ENCODE measurements at places on chromosomes 3 and 15.

GRCh38 chr3:110971010-110971601 is 100.5 kb upstream of the NECTIN3 start:
- no peak for DNase-seq

- no peak for DNase-seq
These were observed 43.2 kb downstream of the HRH1 start for GRCh38 chr3:11197484-11197883.

DNA sequence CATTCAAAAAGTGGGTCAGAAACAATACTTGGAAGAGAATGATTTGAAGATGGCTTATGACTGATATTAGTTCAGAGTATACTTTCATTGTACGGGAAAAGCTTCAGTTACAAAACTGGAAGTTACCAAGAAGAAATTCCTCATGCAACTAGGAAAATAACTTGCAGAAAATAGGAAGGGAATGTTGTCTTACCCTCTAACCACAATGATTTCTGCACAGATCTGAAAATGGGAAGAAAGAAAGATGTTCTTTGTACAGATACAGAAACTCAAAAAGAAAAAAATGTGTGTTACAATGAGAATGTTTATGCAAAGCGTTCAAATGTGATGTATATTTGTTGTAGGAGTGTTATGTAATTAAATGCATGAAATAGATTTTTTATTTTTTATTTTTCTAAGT is 3.7 kb downstream of the ZNF280D start:
- no peak for DNase-seq

DNA sequence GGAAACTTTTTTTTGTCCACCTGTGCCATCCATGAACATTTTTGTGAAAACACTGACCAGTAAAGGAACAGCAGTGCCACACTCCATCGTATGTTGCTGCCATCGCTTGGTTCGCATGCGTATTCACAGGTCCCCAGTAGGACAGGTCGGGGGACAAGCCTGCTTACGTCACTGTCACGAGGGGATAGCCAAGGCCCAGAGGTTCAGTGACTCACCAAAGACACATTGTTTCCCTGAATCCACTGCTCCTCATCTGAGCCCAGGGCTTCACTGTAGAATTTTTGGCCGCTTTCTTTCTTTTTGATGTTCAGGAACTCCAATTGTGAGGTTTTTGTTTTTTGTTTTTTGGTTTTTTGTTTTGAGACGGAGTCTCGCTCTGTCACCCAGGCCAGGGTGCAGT is 5.9 kb downstream of the ADPRH start:
- DNase-seq, result no peak

GRCh38 chr3:107142786-107143575 is 234.3 kb upstream of the CCDC54 start:
- no peak for DNase-seq

DNA sequence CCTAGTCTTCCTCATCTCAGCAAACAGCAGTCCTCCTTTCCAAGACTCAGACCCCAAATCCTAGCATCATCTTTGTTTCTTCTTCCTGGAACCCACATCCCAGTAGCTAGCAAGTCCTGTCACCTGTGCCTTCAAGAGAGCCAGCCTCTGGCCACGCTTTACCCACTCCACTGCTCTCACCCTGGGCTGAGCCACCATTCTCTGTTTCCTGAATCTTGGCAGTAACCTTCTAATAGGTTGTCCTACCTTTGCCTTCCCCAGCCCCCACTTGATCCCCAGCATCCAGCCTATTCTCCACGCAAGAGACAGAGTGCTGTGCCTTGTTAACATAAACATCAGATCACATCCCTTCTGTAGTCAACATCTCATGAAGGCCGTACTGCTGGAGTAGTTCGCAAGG is 323.4 kb downstream of the LRTM1 start:
- DNase-seq, result no peak

GRCh38 chr3:187967993-187968392 is 186.0 kb upstream of the LPP start:
- no peak for DNase-seq
